ENCODE measurements at places on chromosomes 4 and X.

GRCh38 chrX:120690344-120690743 lies 60.5 kb upstream of the C1GALT1C1 start:
- no peak for DNase-seq

- DNase-seq: no peak
Observed at GRCh38 chr4:17236686-17237085, 275.2 kb downstream of the QDPR start.

DNA sequence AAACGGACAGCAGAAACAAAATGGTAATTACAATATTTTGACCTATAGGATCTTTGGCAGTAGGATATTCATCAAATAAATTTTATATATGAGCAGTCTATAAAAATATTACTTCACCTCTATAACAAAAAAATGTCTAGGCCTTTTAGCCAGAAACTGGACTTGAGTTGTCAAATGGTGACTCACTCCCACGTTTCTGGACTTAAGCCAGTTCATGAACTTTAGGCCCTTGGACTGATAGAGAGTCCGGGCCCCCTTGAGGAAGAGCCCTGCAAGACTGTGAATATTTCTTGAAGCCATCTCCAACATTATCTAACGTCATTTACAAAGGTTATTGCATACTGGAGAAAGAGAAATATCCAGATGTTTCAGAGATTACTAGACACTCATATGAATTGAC lies 106.8 kb upstream of the FAM47A start:
- no peak for DNase-seq

- DNase-seq: no peak
Observed at GRCh38 chrX:49103637-49104036, 19.9 kb downstream of the GPKOW start.

GRCh38 chr4:10690185-10690907 lies 5.8 kb upstream of the CLNK start:
- no peak for DNase-seq

DNA sequence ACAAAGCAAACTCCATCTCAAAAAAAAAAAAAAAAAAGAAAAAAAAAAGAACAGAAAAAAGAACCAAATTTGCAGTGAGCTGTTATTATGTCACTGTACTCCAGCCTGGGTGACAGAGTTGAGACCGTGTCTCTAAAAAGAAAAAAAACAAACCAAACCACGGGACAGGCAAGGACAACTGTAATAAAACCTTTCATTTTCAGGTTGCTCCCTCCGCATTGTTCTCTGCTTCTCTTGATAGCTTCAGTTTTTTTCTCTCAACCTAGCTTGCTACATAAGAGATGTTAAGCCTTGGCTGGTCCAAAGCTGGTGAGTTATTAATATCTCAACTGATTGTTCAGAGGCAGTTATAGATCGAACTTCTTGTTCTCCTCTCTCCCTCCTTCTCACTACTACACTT lies 23.1 kb upstream of the ELF2 start:
- no peak for DNase-seq

- no peak for DNase-seq
Observed at GRCh38 chr4:94412019-94412657, 39.6 kb upstream of the PDLIM5 start.

DNA sequence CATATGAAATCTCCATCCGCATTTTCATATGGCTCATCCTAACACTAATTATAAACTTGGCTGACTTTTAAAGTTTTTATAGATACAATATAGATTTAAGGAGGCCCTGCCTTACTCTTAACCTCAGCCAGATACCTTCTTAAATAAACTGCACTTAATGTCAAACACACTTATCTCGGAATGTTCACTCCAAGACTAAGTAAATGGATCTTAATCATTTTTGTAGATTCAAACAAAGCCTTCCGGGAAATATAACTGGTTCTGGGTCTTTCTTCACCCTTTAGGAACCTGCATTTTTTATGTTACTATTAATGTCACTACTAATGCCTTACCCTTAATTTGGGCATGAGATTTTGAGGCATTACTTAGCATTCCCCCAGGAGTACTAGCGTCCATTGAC lies 43.7 kb upstream of the NDP start:
- no peak for DNase-seq

DNA sequence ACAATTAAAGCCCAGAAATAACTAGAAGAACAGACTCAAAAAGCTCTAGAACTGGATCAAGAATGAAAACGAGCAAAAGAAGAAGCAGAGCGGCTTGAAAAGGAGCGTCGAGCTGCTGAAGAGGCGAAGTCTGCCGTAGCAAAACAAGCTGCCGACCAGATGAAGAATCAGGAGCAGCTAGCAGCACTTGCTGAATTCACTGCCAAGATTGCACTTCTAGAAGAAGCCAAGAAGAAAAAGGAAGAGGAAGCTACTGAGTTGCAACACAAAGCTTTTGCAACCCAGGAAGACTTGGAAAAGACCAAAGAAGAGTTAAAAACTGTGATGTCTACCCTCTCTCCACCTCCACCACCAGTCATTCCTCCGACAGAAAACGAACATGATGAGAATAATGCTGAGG lies 56.1 kb upstream of the PPP4R3C start:
- no peak for DNase-seq

- DNase-seq: no peak
Observed at GRCh38 chr4:126937846-126938422, 694.8 kb upstream of the INTU start.

GRCh38 chr4:26034849-26035248 lies 120.8 kb downstream of the SMIM20 start:
- peak; percentile 49 for DNase-seq

- no peak for DNase-seq
Observed at GRCh38 chr4:74715706-74716435, 78.5 kb downstream of the BTC start.

- no peak for DNase-seq
Observed at GRCh38 chr4:82784681-82785610, 13.7 kb downstream of the SCD5 start.

GRCh38 chr4:79236785-79237184 lies 89.1 kb downstream of the NAA11 start:
- DNase-seq: no peak

- DNase-seq: no peak
Observed at GRCh38 chr4:105386012-105386411, 87.8 kb downstream of the PPA2 start.

- no peak for DNase-seq
Observed at GRCh38 chr4:105451346-105451745, 22.5 kb downstream of the PPA2 start.

DNA sequence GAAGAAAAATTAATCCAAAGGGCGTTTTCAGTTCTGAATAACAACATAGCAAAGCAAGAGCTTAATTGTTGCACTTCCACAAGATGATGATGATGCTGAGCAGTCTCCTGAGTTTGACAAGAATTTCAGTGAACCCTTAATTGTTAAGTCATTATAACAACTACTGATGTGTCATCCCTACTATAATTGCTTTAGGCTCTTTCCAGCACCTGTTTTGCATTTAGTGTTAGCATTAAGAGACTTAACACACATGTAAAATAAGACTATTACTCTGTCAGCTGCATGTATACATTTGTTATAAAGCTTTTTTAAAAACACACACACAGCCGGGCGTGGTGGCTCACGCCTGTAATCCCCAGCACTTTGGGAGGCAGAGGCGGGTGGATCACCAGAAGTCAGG lies 37.9 kb upstream of the GALNT7 start:
- no peak for DNase-seq

- no peak for DNase-seq
Observed at GRCh38 chr4:85486425-85487086, 11.6 kb downstream of the ARHGAP24 start.

- no peak for DNase-seq
Observed at GRCh38 chr4:10107111-10108091, 9.2 kb downstream of the WDR1 start.

- DNase-seq: no peak
Observed at GRCh38 chrX:88613338-88613737, 133.7 kb upstream of the CPXCR1 start.

DNA sequence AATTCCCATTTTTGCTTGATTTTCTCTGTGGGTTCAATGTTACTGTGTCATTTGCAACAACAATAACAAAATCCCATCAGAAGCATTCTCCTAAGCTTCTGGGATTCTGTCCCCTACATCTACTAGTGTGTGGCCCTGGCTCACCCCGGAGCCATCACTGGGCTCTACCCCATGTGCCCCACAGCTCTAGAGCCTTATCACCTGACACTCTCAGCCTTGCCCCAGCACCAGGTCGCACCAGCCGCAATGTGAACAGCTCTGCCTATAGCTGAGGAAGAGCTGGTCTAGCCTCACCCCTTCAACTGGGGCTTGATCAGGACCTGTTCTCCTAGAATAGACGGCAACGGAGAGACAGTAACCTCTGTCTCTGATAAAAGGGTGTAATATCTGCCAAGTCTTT lies 161.7 kb downstream of the SHROOM3 start:
- DNase-seq: no peak

- no peak for DNase-seq
Observed at GRCh38 chr4:174483792-174484191, 38.5 kb downstream of the HPGD start.
